ENCODE measurements at places on chromosomes 4 and X.

GRCh38 chr4:25873632-25874129 is 10.9 kb upstream of the SEL1L3 start:
- DNase-seq = no peak

DNA sequence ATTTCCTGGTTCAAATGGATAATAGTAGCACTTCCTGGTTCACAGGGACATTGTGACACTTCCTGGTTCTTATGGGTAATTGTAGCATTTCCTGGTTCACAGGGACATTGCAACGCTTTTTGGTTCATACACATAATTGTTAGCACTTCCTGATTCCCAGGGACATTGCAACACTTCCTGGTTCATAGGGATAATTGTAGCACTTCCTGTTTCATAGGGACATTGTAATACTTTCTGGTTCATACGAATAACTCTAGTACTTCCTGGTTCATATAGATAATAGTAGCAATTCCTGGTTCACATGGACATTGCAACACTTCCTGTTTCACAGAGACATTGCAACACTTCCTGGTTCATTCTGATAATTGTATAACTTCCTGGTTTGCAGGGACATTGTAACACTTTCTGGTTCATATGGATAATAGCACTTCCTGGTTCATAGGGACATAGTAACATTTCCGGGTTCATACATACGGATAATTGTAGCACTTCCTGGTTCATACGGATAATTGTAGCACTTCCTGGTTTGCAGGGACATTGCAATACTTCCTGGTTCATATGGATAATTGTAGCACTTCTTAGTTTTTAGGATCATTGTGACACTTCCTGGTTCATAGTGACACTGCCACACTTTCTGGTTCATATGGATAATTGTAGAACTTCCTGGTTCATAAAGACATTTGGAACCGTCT is 61.6 kb upstream of the CD99 start:
- DNase-seq = no peak

GRCh38 chr4:140463614-140464013 is 34.5 kb downstream of the MGAT4D start:
- DNase-seq = no peak

DNA sequence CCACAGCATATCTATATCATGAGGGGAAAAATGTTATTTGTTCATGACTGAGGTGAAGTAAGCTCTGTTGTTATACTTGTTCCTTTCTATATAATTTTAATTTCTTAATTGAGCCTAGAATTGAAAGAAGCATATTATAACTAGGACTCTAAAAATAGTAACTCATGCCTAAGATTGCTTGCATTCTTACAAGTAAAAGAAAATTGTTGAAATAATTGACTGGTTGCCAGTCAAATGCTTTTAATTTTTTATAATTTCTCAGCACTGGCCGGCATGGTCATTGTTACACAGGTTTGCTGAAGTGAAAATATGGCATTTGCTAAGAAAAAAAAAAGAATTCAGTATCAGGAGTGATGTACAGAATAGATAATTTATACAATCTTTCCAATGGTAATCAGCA is 104.8 kb downstream of the GASK1B start:
- no peak for DNase-seq

GRCh38 chr4:37070041-37070440 is 174.5 kb upstream of the NWD2 start:
- no peak for DNase-seq
